ENCODE measurements at places on chromosomes 3 and 15. TPM values are rescaled to one million over a fixed set of nuclear protein-coding genes. Genes with fewer than 3 reads are reported as not detected.

The GATM gene
- total RNA-seq = 0.58 TPM

The CASR gene
- total RNA-seq = not detected

The SAMD7 gene
- not detected for total RNA-seq

DNA sequence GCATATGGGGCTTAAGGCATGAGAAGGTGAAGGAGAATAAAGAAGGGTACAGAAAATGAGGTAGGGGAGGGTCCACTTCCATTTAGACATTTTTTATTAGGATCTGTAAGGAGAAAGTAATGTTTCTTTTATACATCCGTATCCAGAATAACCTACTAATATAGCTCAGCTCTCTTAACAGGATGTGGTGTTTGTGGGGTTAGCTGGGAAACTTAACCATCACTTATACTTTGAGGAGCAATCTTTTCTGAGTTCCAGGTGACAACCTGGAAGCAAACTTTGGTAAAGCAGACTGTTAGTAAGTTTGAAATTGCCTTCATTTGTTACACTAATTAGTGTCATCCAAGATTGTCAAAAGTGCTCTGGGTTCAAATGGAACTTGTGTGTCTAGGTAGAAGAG, 36.6 kb downstream of the BUB1B start:
- DNase-seq = no peak

DNA sequence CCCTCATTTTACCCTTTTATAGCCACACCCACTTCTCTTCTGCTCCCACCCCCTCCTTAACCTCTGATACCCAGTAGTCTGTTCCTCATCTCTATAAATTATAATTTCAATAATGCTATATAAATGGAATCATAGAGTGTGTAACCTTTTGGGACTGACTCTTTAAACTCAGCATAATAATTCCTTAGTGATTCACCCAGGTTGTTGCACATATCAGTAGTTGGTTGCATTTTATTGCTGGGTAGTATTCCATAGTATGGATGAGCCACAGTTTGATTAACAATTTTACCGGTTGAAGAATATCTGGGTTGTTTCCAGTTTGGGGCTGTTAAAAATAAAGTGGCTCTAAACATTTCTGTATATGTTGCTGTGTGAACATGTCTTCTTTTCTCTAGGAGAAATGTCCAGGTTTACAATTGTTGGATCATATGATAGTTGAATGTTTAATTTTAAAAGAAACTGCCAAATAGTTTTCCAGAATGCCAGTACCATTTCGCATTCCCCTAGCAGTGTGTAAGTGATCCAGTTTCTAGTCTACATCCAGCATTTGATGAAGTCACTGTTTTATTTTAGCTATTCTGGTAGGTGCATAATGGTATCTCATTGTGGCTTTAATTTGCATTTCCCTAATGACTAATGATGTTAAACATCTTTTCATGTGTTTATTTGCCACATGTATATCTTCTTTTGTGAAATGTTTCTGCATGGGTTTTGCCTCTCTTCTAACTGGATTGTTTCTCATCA, 68.5 kb downstream of the VPS8 start:
- no peak for DNase-seq

DNA sequence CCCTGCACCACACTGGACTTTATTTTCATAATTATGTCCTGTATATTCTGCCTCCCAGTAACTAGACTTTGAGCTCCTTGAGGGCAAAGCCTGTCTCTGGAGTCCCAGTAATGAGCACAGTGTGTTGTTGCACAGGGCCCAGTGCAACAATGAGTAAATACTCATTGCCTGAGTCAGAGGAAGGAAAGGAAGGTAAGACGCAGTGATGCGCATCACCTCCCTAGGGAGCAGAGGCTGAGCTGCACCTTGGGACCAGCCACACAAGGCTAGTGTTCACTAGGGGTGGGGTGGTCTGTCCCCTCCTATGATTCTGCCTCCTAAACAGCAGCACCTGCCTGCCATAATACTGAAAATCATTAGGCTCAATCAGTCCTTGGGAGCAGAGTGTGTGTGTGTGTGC, 86.6 kb upstream of the ADAMTSL3 start:
- DNase-seq = no peak

All from K562 (cell line).